ENCODE measurements at places on chromosomes 4 and X.

DNA sequence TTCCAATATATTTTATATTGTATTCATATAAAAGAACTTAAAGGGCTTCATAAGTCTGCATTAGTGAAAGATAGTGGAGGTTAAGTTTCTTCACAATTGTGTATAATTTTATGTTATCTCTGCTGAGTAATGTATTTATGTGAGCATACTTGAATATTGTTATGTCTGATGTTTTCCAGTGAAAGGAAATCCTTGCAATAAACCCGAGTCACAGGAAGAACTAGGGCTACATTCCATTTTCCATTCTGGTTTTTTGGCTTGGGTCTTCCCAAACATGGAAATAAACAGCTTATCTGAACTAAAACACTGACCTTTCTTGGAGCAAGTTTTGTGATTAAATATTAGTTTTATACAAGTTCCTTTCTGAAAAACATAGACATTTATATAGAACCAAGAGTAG lies 231.3 kb upstream of the GPRIN3 start:
- no peak for DNase-seq

DNA sequence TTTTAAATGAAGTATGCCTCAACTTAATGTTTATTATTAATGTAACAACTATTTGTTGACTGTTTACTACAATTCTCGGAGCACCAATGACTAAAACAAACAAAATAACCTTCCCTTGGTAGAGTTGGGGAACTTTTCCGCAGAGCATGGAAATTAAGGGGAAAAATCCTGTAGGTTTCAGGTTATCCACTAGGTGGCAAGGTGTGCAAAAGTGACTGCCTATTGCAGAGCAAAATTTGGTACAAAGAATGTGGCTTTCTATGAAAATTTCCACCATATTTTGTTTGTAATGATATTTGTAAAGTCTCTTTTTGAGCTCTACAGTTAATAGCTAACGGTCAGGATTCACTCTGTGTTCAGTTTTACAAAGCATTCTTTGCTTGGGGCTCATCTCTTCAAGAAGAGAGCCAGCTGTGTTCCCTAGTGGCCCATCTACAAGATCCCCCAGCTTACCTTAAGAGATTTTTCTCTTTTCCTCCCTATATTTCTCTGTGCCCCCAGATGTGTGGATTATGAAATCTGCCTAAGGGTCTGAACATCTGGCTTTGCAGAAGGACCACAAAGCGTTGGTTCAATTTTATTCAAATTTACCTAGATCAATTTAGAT lies 61.1 kb downstream of the FBXO8 start:
- no peak for DNase-seq

GRCh38 chr4:86856896-86857295 lies 7.7 kb upstream of the SLC10A6 start:
- no peak for DNase-seq

- DNase-seq: no peak
Observed at GRCh38 chr4:56686537-56687231, 5.6 kb upstream of the HOPX start.

DNA sequence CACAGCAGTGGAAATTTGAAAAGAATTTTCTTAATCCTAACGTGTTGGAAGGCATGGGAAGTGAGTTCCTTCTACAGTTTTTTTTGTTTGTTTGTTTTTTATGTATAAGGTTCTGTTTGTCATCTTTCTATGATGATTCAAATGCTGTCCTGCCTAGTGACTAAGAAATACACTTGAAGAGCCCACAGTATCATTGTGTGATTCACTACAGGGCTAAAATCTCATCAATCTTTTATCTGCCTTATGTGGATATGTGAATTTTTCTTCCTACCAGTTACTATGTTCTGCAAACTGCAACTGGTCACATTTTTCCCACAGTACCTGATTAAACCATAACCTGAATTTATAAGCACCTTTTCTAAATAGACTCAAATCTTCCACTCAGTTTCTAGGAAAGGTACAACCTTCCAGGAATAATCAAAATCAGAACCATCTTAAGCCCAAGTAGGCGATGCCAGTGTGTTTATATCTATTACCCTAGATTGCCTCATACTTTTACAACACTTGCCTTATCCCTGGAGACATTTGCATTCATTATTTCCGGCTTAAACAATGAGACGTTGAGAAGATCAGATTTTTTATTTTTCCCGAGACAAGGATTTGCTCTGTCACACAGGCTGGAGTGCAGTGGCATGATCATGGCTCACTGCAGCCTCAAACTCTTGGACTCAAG lies 214.6 kb upstream of the GALNT7 start:
- no peak for DNase-seq

DNA sequence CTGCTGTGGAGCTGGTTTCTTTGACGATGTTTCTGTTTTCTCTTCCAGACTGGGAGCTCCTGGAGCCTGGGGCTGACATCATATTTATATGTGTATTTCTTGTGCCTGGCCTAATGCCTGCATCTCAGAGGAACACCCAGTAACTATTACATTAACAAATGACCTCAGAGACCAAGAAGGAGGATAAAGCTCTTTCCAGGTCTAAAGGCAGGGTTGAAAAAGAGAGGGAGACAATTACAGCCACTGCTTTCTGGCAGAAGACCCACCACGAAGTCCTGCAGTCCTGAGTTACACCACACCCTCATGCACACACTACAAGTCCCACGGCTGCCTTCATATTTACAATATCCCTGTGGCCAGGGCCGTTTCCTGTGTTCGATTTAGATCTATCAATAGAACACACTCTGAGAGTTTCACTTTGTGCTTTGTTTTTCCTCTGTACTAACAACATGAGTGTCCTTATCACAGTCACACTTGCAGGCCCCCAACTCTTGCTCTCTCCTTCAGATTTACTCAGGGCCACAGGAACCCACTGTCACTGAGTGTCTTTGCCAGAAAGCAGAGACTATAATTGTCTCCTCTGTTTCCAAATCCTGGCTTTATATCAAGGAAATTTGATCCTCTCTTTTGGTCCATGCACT lies 535.5 kb downstream of the MID1IP1 start:
- no peak for DNase-seq

DNA sequence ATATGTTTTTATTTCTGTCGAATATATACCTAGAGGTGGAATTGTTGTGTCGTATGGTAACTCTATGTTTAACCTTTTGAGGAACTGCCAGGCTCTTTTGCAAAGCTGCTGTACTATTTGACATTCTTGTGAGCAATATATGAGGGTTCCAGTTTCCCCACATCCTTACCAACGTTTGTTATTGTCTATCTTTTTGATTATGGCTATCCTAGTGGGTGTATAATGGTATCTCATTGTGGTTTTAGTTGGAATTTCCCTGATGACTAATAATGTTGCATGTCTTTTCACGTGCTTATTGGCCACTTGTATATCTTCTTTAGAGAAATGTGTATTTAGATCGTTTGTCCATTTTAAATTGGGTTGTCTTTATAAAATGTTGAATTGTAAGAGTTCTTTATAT lies 24.5 kb downstream of the REPS2 start:
- DNase-seq: no peak

Data from effector CD8-positive, alpha-beta T cell (primary cell).